ENCODE measurements at places on chromosomes 5 and 9. TPM values are rescaled to one million over a fixed set of nuclear protein-coding genes. Genes with fewer than 3 reads are reported as not detected.
A peak's percentile ranks its signal among the peaks of the same experiment; 100 is the strongest.

GRCh38 chr5:86824637-86825036, 206.9 kb downstream of the COX7C start:
- no peak overlapping the region for H3K27ac ChIP-seq
- H3K4me1 ChIP-seq, result no peaks in the 10 kb centered on the region
- H3K36me3 ChIP-seq, result no peaks in the 10 kb centered on the region
- H3K4me3 ChIP-seq, result no peak overlapping the region
- DNase-seq, result no peak
- H3K27me3 ChIP-seq, result peaks cover 1% of the 10 kb centered on the region

GRCh38 chr9:98771209-98771874, 25.0 kb downstream of the ANKS6 start:
- no peak overlapping the region for H3K27ac ChIP-seq

GRCh38 chr9:35738186-35738585, 5.7 kb downstream of the CREB3 start:
- H3K36me3 ChIP-seq, result peaks cover 66% of the 10 kb centered on the region
- DNase-seq, result no peak
- no peaks in the 10 kb centered on the region for H3K27me3 ChIP-seq
- no peak overlapping the region for H3K27ac ChIP-seq
- no peak overlapping the region for H3K4me3 ChIP-seq

GRCh38 chr9:84261070-84261746, 79.3 kb downstream of the SLC28A3 start:
- DNase-seq, result peak; percentile 25
- peaks cover 9% of the 10 kb centered on the region for H3K27me3 ChIP-seq
- no peaks in the 10 kb centered on the region for H3K36me3 ChIP-seq
- H3K27ac ChIP-seq, result no peak overlapping the region
- H3K4me1 ChIP-seq, result peaks cover 7% of the 10 kb centered on the region

Gene MINAR2
- total RNA-seq, result not detected

DNA sequence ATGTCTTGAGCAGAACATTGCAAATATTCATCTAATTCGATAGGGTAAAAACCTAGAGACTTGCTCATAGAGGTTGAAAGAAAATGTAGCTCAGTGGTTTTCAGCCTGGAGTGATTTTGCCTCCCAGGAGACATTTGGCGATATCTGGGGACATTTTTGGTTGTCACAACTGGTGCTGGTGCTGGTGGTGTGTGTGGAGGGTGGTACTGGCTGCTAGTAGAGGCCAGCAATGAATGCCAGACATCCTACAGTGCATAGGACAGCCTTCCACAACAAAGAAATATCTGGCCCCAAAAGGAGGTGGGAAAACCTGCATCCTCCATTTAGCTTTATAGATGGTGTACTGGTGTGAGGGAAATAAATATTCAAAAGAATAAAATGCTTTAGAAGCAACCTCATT, 2.1 kb upstream of the BASP1 start:
- peaks cover 6% of the 10 kb centered on the region for H3K4me1 ChIP-seq
- no peak overlapping the region for H3K27ac ChIP-seq
- H3K36me3 ChIP-seq, result no peaks in the 10 kb centered on the region

GRCh38 chr5:172216345-172216744, 22.4 kb downstream of the EFCAB9 start:
- peaks cover 2% of the 10 kb centered on the region for H3K4me1 ChIP-seq
- no peak for DNase-seq
- H3K27me3 ChIP-seq, result no peaks in the 10 kb centered on the region
- H3K4me3 ChIP-seq, result no peak overlapping the region

Gene IFNB1
- not detected for total RNA-seq

Gene AK8
- not detected for total RNA-seq

DNA sequence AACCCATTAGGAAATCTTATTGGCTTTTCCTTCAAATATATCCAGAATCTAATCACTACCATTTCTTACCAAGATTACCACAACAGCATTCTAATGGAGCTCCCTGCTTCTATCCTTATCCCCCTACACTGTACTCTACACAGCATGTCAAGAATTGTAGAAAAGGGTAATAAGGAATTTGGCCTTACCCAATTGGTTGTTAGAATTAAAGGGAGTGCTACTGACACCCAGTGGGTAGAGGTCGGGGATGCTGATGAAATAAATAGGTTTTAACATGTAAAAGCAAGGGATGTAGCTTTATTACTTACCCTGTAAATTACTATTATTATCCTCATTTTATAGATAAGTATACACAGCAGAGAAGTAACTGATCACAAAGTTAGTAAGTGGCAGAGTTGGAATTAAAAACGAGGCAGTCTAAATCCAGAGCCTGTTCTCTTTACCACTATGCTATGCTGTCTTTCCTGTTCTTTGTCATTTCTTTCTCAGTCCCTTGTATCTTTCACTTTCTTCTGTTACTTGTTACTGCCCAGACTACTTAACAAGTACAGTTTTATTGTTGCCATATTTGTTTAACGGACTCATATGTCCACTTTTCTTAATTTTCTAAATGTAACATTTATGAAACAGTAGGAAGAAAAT, 10.5 kb downstream of the SLC38A9 start:
- no peaks in the 10 kb centered on the region for H3K27me3 ChIP-seq
- no peak for DNase-seq
- H3K4me1 ChIP-seq, result peaks cover 31% of the 10 kb centered on the region
- no peak overlapping the region for H3K27ac ChIP-seq
- no peak overlapping the region for H3K4me3 ChIP-seq
- H3K36me3 ChIP-seq, result peaks cover 53% of the 10 kb centered on the region

- H3K4me1 ChIP-seq, result no peaks in the 10 kb centered on the region
- no peak overlapping the region for H3K27ac ChIP-seq
- no peaks in the 10 kb centered on the region for H3K36me3 ChIP-seq
- H3K4me3 ChIP-seq, result no peak overlapping the region
These were observed 47.5 kb upstream of the TLE4 start for GRCh38 chr9:79524266-79524665.

DNA sequence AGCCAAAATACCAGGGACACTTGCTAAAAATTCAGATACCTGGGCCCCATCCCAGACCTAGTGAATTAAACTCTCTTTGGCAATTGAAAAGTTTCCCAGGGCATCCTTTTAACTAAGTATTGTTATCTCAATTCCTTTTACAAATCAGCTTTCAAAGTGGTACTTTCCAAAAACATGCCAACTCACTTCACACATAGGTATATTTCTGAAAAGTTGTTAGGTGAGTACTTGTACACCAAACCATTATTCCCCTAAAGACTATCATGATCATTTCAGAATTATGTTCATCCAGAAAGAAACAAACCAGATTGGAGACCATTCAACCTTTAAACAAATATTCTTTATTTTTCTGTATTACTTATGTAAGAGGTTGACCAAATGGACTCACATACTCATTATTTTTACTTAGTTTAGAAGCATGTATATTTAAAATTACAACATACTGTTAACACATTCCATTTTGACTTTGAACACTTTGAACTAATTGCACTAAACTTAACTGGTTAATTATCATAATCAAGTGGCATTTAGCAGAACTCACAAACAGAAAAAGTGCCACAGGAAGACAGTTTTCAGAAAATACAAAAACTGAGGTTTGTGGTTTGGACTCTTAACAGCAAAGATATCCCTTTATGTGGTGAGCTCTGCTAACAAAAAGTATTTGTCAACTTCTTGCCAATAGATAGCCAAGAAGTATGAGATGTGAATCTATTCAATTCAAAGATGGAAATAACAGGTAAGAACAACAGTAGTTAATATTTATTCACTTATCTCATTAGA, 40.7 kb downstream of the KIAA0825 start:
- DNase-seq, result no peak
- no peak overlapping the region for H3K27ac ChIP-seq
- H3K4me1 ChIP-seq, result peaks cover 32% of the 10 kb centered on the region
- H3K27me3 ChIP-seq, result peaks cover 2% of the 10 kb centered on the region
- no peak overlapping the region for H3K4me3 ChIP-seq

DNA sequence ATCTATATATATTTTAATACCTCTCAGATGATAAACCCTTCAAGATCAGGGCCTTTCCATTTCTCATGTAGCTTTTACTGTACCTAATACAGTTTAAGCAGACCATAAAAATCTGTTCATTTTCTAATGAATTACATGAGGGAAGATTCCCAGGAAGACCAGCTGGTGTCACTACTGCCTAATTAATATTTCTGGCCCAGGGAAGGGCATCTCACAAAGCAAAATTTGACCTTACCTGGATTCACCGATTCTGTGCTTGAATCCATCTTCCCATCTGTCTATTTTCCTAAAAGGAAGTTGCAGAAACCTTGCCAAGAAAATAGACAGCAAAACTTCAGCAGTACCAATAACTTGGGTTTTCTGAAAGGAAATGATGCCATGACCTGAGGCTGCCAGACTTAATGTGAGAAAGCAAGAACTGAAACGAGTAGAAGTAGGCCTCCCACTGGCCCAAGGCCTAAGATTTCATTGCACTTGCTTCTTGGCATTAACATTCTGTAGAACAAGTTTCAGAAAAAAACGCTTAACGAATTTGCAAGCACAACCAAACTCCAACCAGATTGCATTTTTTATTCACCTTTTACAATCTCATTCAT, 83.0 kb upstream of the GLIS3 start:
- no peak for DNase-seq
- no peak overlapping the region for H3K4me3 ChIP-seq
- H3K36me3 ChIP-seq, result no peaks in the 10 kb centered on the region
- H3K27me3 ChIP-seq, result peaks cover 12% of the 10 kb centered on the region
- no peaks in the 10 kb centered on the region for H3K4me1 ChIP-seq

GRCh38 chr5:38446029-38446522, 110.4 kb downstream of the LIFR start:
- H3K36me3 ChIP-seq, result no peaks in the 10 kb centered on the region
- peaks cover 2% of the 10 kb centered on the region for H3K4me1 ChIP-seq
- no peak for DNase-seq
- no peak overlapping the region for H3K4me3 ChIP-seq
- H3K27me3 ChIP-seq, result peaks cover 67% of the 10 kb centered on the region
- H3K27ac ChIP-seq, result no peak overlapping the region

- H3K27ac ChIP-seq, result no peak overlapping the region
- DNase-seq, result no peak
- H3K4me3 ChIP-seq, result no peak overlapping the region
These were observed 98.9 kb downstream of the MRPS27 start for GRCh38 chr5:72221099-72221498.

- no peak overlapping the region for H3K27ac ChIP-seq
- H3K4me3 ChIP-seq, result no peak overlapping the region
- peaks cover 18% of the 10 kb centered on the region for H3K36me3 ChIP-seq
- no peak for DNase-seq
- peaks cover 32% of the 10 kb centered on the region for H3K4me1 ChIP-seq
- H3K27me3 ChIP-seq, result no peaks in the 10 kb centered on the region
These were observed 129.8 kb downstream of the GADD45G start for GRCh38 chr9:89734600-89735041.

Gene FOXD4L5
- total RNA-seq, result 0.09 TPM

GRCh38 chr5:42962124-42962523, 78.0 kb downstream of the ANXA2R start:
- no peak for DNase-seq
- no peaks in the 10 kb centered on the region for H3K27me3 ChIP-seq
- H3K4me1 ChIP-seq, result peaks cover 3% of the 10 kb centered on the region
- H3K27ac ChIP-seq, result no peak overlapping the region
- no peak overlapping the region for H3K4me3 ChIP-seq

DNA sequence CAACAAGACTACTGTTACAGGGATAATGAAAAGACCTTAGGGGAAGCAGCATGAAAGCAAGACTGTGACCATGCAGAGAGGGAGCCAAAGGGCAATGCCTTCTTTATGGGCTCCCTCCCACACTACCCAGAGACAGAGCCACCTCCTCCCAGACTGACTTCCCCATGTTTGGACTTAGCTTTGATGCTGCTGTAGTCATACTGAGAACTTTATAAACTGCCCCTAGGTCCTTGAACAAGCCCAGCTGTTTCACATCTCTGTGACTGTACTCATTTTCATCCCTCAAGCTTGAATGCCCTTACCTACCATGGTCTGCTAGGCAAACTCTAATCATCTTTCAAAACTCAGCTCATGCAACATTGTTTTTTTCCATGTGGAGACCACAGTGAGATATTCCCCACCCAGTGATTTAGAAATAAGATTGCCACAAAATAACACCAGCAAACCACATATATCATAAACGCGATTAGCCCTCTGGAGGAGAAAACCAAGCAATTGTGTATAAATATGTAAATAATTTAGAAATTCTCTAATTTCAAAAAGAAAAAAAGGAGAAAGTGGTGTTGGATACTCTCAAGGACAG, 23.4 kb upstream of the FAM169A start:
- peaks cover 13% of the 10 kb centered on the region for H3K27me3 ChIP-seq
- H3K36me3 ChIP-seq, result no peaks in the 10 kb centered on the region
- no peak for DNase-seq
- H3K4me3 ChIP-seq, result no peak overlapping the region

DNA sequence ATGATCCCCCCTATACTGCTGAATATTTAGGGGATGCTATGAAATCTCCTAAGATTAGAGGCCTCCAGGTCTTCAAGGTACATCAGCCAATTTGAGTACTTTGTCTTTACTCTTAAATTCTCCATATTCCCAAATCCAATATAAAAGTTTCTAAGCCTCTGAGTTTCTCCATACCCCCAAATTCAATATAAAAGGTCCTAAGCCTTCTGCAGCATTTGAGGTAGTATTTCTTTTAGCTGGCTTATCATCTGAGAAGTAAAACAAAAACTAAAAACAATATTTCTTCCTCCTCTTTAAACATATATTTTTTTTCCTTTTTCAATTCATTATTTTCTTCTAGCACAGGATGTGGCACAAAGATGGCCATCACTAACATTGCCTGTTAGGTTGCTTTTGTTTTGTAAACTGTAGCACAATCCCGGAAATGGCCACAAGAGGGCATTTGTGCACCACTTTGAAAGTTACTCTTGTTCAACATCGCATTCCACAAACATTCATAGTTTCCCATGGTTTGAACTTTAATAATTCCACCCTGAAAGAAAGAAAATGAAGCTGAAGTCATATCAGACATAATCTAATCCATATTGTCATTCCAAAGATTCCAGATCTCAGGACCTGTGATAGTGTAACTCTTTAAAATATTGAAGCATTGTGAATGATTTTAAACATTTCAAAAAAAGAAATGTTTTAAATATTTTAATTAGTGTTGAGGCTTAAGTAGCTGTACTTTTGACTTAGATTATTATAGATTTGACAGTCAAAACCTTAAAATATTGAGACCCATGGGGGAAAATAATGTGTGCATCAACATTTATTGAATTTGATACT, 21.0 kb upstream of the SCGB3A2 start:
- H3K27ac ChIP-seq, result no peak overlapping the region
- H3K4me1 ChIP-seq, result peaks cover 1% of the 10 kb centered on the region
- H3K27me3 ChIP-seq, result peaks cover 9% of the 10 kb centered on the region
- no peak overlapping the region for H3K4me3 ChIP-seq
- DNase-seq, result peak; percentile 12

DNA sequence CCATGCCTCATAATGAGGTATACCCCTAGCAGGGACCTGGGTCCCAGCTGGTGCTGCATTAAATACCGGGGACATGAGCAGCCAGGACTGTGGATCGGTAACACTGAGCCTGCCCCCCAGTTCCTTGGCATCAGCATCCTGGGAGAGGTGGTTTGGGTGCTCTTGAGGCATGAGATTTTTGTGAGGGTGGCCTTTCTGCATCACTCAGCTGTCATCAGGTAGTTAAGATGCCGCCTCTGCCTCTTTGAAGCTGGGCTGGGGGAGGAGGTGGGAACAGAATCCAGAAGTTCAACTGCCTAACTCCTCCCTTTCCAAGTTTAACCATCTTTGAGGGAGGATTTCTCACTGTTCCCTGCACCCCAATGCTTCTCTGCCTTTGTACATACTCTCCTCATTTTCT, 112.7 kb downstream of the PDZD2 start:
- H3K27me3 ChIP-seq, result no peaks in the 10 kb centered on the region
- H3K36me3 ChIP-seq, result no peaks in the 10 kb centered on the region
- H3K4me1 ChIP-seq, result no peaks in the 10 kb centered on the region
- no peak for DNase-seq
- H3K27ac ChIP-seq, result no peak overlapping the region

Gene SERF1A
- 9.1 TPM for total RNA-seq
